ENCODE measurements at places on chromosomes 12 and 14. TPM values are rescaled to one million over a fixed set of nuclear protein-coding genes. Genes with fewer than 3 reads are reported as not detected.

RNASE7 gene
- total RNA-seq: not detected

NAV3 gene
- total RNA-seq: not detected

PIWIL1 gene
- total RNA-seq: not detected

OTUB2 gene
- total RNA-seq: 1.2 TPM

ANP32D gene
- not detected for total RNA-seq

YEATS4 gene
- total RNA-seq: 34.2 TPM

TSPAN9 gene
- 0.97 TPM for total RNA-seq

FOXG1 gene
- not detected for total RNA-seq

TMEM253 gene
- 0.25 TPM for total RNA-seq

BEGAIN gene
- 1.3 TPM for total RNA-seq

IL31 gene
- 0.87 TPM for total RNA-seq

ATL1 gene
- 1.3 TPM for total RNA-seq

CLEC7A gene
- 0.09 TPM for total RNA-seq

CCDC196 gene
- not detected for total RNA-seq

CCDC177 gene
- total RNA-seq: not detected

RFLNA gene
- 0.32 TPM for total RNA-seq

ANKRD33 gene
- total RNA-seq: not detected

TAS2R46 gene
- 1.5 TPM for total RNA-seq

TAS2R30 gene
- 3.9 TPM for total RNA-seq

INHBC gene
- total RNA-seq: not detected
